ENCODE measurements at places on chromosomes 5 and 9.

DNA sequence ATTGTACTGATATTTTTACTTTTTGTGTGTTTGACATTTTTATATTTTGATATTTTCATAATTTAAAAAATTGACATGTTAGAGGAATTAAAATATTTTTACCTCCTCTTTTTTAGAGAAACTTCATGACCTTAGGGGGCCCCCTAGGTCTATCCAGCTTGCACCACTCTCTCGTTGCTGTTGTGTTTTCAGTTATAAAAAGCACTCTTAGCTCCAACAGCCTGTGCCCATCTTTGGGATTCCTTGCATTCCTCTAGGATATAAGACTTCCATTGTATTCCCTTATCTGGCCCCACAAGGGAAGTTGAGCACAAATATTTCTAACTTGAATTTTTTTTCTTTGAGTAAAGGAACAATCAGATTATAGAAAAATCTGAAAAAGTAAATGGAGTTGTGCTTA lies 245.3 kb downstream of the SH3GL2 start:
- no peak for DNase-seq

- DNase-seq: no peak
These were observed 68.6 kb downstream of the MAPKAP1 start for GRCh38 chr9:125638239-125639045.

DNA sequence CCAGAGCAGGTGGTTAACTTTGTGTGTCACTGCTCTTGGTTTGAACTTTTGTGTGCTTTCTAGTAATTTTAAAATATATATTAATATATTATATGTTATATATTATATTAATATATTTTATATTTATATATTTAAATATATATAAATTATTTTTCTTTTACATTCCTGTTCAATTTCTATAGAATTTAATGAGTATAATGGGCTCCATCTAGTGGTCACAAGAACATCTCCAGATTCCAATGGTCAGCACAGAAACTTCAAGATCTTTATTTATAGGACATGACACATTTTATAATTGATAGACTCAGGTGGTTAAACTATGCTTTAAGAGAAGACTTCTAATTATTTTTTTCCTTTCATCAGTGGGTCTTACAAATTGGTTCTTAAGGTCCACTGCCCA lies 39.1 kb downstream of the COL23A1 start:
- DNase-seq: no peak

DNA sequence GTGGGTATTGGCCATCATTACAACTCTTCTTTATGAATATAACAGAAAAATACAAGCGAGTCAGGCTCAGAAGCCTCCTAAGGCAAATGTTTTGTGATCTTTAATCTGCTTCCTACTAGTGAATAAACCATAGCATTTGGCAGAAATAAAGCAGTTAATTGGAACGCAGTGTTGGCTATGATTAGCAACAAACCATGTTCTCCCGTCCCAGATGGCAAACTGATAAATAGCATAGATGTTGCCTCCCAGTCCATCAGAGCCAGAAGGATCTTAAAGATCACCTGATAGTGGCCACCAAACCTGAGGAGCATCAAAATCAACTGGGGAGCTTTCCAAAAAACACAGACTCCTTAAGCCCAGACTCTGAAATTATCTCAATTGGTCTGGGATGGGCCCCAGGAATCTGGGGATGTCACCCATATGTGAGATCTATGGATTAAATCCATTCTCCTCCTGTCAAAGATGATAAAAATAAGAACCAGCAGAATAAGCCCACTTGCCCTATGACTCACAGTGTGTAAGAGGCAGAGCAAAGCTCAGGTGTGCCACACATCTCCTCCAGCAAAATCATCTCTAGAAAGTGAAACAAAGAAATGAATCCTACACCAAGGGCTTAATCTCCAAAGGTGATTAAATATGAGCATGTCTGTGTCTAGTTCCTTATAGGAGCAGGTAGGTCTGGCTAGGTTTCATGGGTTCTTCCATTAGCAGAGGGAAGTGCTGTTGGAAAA lies 50.3 kb downstream of the APBA1 start:
- no peak for DNase-seq

DNA sequence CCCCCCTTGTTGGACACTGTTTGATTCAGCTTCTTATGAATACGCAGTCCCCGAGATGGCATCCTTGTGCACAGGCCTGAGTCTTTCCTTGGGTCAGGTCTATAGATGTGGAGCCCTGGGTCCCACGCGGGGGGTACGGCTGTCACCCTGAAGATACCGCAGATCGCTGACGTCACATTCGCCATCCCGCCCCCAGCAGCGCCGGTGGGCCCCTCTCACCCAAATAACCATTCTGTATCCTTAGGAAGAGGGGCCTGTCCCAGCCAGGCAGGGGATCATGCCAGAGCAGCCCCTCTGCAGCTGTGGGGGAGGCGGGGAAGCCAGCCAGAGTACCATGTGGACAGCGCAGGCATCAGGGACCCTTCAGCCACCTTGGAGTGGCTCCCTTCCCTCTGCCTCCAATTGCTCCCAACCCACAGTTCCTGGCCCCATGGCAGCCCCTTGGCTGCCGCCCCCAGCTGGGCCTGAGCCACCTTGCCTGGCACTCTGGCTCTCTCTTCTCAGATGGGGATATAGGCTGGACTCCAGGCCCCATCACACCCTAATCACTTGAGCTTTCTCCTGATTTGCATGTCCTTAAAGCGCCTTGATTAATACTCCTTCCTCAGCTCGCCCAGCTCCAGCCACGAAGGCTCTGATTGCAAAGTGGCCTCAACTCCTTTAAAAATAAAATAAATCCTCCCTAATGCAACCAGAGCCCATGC lies 189.8 kb downstream of the C9orf50 start:
- no peak for DNase-seq

DNA sequence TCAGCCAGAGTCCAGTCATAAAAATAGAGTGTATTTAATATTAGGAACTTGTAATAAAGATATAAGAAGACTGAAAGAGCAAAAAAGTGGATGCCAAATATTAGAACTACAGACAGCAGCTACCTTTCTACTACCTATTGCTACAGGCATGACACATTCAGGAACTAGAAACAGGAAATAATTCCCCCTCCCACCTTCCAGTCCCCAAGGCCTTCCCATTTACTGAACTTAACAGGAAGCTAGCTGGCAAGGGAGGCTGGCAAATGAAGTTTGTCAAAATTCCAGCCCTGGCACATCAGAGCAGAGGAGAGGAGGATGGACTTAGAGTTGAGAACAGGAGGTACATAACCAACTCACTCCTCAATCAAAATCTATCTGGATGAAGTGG lies 50.2 kb upstream of the RIC1 start:
- DNase-seq: no peak

DNA sequence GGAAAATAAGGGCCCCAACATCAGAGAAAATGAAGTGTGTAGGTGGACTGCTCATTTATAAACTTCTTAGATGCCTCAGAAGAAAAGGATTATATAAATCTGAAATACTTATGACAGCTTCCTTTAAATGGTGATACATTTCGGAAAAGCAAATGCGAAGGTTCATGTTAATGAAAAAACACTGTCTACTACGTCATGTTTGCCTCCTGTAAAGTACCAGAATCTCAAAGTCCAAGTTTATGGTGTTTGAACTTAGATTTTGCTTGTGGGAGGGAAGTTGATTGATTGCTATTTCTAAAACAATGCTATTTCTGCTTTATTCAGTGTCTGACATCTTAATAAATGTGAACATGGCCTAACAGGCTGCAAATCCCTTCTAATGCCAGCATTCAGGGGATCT lies 514.6 kb downstream of the ZNF608 start:
- no peak for DNase-seq

- DNase-seq: no peak
These were observed 55.4 kb downstream of the ARHGAP26 start for GRCh38 chr5:142825378-142826089.

DNA sequence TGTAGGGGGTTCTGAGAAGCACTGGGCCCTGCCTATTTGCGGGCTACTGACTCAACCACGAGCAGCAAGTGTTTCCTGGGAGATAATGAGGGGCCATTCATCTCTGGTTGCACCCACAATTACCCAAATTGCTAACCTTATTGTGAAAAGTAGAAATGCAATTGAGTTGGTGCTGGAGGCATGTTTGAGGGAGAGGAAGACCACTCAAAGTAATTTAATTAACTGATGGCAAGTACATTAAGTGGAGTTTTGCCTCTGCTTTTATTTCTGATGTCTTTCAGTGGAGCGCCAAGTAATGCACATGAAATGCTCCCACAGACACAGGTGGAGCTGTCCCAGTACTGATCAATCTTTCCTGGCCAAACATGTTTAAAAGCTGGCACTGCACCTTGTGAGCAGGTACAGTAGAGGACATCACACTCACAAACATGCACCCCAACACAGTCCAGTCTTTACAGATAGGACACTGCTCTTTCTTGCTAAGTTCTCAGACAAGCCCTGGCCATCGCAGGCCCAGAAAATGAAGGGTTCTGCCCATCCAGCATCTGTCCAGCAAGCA lies 195.4 kb downstream of the HSPA4 start:
- DNase-seq: no peak

DNA sequence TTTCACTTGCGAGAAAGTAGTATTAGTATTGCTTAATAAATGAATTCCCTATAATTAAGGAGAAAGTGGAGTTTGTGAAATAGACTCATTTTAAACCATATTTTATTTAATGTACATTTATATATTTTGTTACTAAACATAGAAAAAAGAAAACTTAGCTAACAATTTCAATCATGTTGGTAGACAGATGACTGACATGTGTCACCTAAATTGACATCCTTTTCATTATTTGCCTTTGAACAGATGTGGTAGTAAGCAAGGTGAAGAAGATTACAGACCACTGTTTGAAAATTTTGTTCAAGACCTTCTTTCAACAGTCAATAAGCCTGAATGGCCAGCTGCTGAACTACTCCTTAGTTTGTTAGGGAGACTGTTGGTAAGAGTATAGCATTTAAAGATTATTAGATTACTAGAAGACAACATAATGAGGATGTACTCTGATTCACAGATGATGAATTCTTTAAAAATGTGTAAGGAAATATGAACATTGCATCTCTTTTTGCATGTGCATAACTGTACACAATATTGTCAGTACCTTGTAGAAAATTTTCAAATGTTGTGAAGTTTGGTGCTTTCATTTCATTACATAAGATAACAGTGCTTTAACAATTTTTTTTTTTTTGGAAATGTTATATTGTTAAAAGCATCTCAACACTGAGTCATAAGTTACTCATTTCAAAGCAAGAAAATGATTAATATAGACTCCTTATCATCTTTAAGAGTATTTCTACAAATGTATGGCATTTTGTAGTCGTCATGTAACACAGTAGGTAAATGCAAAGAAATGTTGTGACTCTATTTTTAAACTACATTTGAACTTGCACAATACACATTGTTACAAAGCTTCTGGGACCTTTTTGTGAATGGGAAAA lies 139.5 kb downstream of the NIPBL start:
- no peak for DNase-seq

- no peak for DNase-seq
These were observed 9.1 kb downstream of the FAT2 start for GRCh38 chr5:151581812-151582583.

DNA sequence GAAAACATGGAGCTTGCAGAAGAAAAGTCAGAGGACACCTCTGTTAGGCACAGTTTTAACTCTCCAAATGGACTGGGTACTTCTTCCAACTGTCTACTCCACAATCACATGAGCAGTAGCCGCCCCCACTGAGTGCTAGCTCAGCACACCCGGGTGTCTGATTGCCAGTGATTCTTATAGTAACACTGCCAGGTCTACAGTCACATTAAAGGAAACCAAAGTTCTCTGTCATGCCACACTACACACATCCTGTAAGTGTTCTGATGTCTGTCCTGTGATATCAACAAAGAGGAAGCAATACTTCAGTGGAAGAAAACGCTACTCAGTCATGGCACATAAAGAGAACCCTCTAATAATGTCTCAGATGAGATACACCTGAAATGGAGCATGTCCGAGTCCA lies at the start of gene HAVCR2:
TSS of gene HAVCR2 (minus strand) at position 69 of the 400 bp plus-strand sequence. CDS start at position 8, 61 bp downstream.
- DNase-seq: no peak

- no peak for DNase-seq
These were observed 94.7 kb upstream of the SAP30L start for GRCh38 chr5:154351141-154351540.

GRCh38 chr9:137446851-137447471 lies 5.8 kb upstream of the ENTPD8 start:
- no peak for DNase-seq

DNA sequence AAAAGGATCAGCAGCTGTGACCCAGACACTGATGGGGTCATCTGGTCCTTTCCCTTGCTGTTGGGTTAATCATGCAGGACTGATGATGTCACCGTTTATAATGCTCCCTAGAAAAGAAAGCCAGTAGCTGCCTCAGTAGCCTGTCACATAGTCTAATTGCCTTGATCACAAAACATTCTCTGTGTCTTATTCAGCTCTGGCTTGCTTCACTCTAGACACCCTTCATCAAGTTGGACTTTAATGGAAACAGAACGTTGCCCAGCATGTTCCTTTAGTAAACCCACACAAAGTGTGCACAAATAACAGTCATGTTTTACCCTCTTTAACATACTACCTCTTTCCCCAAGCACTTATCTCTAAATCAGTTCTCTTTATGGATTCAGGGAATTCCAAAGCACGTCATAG lies 170.8 kb downstream of the SGCD start:
- DNase-seq: no peak

Data from SIG-M5 (cell line).